ENCODE measurements at places on chromosomes 3 and 15. TPM values are rescaled to one million over a fixed set of nuclear protein-coding genes. Genes with fewer than 3 reads are reported as not detected.

OR5K2 gene
- not detected for total RNA-seq

CTXN2 gene
- total RNA-seq: not detected

TGM5 gene
- 0.20 TPM for total RNA-seq

LRRIQ4 gene
- total RNA-seq: not detected

PDZRN3 gene
- total RNA-seq: 0.33 TPM

GRCh38 chr3:71066356-71066755, 517.2 kb downstream of the FOXP1 start:
- DNase-seq: peak; percentile 64

DNA sequence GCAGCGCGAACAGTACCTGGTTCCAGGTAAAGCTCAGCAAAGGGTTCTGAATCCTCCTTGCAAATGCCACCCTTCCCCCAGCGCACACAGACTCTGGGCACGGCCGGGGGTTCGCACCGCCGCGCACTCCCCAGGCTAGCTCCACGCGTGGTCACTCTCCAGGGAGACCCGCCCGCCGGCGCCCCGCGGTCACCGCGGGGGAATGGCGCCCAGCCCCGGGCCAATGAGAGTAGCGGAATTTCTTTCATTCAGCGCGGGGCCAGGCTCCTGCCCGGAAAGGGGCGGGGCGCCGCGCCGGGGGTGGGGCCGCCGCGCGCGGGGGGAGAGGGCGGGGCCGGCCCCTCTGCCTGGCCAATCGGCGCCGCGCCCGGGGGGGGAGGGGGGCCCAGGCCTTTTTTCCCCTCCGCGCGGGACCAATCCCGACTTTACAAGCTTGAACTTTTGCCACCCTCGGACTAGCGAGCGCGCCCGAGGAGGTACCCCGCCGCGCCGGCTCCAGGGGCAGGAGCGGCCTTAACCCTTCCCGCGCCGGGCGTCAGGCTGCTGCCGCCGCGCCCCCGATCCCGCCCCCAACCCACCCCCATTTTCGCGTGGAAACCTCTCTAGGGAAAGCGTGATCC, 1.1 kb upstream of the SMAD6 start:
- peak; percentile 90 for DNase-seq

DNA sequence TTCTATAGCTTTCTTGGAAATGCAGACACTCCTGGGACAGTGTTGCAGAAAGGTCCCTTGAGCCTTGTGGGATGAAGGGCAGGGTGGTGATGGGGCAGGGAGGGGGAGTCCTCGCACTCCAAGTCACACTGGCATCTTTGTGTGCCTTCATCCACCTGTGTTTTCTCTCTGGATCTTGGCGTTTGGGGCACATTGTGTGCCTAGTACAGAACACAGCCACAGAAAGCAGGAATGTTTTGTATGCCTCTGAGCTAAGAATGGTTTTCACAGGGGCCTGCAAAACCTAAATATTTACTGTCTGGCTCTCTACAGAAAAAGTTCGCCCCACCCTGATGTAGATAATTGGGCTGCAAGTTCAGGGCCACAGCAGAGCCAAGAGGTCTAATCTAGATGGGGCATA, 5.7 kb downstream of the MYZAP start:
- no peak for DNase-seq

- peak; percentile 100 for DNase-seq
Measured at GRCh38 chr3:197394464-197395321, 96.3 kb upstream of the DLG1 start.

DNA sequence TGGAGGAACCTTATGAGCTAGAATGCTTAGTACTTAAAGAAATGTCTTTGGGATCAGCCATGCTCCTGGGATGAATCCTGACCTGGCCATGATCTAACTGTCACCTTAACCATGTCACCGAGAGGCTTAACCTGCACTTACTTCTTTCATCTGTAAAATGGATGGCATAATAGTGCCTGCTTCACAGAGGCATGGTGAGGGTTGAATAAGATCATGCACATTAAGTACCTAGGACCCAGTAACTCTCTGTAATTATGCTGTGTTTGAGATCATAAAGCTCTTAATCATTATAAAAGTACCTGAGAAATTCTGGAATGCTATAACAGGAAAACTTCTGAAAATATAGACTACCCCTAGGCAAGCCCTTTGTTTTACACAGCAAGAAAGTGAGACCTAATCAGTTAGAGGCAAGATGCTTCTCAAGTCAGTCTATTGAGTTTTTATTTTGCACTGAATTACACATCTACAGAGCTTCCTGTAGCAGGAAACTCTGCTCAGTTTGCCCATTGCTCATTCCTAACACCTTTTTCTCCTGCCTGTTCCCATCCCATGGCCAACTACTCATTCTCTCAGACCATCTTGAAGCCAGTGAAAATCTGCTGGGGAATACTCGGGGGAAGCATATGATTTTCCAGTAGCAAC, 1015.5 kb upstream of the CFAP20DC start:
- DNase-seq: peak; percentile 30

DNA sequence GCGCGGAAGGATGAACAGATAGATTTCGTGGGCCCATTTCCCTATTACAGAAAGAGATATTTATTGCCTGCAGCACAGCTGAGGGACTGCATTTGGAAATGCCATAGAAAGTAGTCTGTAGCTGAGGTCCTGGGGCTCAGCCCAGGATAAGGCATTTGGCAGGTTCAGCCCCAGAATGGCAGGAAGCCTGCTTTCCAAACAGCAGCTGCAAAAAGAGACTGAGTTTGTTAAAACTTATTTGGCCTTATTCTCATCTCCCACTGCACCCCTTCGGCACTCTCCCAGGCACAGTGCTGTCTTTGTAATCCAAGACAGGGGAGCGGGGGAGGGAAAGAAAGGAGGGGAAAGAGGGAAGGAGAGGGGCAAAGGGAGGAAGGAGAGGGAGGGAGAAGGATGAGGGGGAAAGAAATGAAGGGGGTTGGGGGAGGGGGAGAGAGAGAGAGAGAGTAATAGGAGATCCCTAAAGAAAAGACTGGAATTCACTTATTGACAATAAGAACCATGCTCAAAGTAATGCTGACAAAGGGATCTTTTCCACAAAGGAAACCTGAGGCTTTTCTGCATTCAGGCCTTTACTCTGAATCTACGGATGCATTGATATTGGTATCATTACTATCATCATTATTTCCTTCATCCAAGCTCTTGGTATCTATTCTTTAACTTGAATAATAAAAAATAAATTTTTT, 94.0 kb upstream of the LRRN1 start:
- DNase-seq: no peak

DNA sequence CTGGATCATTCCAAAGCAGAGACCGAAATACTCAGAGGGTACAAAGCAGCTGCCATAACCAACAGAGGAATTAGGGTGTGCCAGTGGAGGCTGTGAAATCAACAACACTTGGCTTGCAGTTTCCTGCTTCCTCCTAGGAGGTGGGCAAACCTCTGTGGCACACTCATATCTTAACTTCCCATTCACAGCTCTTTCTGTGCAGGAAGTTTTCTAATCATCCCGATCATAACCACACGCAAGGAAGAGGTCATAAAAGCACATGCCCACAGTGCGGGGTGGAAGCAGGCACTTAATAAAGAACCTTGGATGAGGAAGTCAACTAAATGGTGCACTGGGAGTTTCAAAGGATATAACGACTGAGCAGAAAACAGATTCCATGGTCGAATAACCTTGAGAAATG, 5.1 kb downstream of the SCAMP2 start:
- DNase-seq: no peak

GRCh38 chr15:72398648-72399047, 543 bp downstream of the TMEM202 start:
- no peak for DNase-seq

DNA sequence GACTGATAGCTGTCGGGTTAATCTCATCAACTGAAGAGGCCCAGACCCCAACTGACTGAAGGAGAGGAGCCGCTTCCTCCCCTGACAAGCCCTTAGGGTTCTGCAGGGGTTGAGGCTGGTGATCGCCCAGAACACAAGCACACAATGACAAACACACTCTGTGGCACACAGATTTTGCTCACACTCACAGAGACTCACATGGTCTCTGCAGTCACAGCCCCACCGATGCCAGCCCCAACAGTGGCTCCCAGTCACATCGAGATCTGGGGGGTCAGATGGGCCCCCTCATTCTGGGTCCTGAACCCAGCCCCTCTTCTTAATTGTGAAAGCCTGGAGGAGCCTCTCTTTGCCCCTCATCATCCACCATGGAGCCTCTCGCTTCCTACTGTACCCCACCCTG, 16.7 kb downstream of the PTH1R start:
- no peak for DNase-seq

Measured in HT1080 (cell line).